ENCODE measurements at places on chromosomes 5 and 9. TPM values are rescaled to one million over a fixed set of nuclear protein-coding genes. Genes with fewer than 3 reads are reported as not detected.
A peak's percentile ranks its signal among the peaks of the same experiment; 100 is the strongest.

GRCh38 chr9:32854271-32854670 lies 70.9 kb downstream of the TMEM215 start:
- no peak for DNase-seq

- no peak for DNase-seq
Measured at GRCh38 chr5:18397891-18398290, 763.6 kb downstream of the TAF11L14 start.

ADAMTS13 gene
- total RNA-seq: 1.0 TPM

IFNA13 gene
- not detected for total RNA-seq

- no peak for DNase-seq
Measured at GRCh38 chr5:176693477-176693851, 46.2 kb downstream of the TSPAN17 start.

GRCh38 chr5:136686192-136686872 lies 321.0 kb upstream of the TRPC7 start:
- peak; percentile 84 for DNase-seq

DNA sequence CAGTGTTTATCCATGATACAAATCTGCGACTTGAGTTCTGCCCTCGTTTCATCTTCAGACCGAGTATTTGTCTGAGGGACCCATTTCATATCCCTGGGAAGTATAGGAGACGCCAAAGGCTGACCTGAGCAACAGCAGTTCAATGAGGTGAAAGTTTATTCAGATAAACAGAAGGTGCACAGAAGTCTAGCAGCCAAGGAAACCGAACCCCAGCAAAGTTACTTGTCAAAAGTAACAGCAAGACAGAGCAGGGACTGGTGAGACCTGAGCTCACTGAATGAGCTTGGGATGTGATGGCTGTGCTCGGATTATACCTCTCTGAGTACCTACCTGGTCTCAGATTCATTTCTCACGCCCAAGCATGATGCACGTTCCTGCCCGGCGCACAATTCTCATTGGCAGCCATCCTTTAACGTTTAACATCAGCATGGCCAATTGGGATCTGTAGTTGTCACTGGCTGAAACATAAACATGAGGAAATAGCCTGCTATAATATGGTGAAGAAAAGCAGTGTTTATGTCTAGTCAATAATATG lies 599 bp downstream of the LYRM7 start:
- peak; percentile 66 for DNase-seq

ADAMTS19 gene
- under 0.01 TPM for total RNA-seq

DNA sequence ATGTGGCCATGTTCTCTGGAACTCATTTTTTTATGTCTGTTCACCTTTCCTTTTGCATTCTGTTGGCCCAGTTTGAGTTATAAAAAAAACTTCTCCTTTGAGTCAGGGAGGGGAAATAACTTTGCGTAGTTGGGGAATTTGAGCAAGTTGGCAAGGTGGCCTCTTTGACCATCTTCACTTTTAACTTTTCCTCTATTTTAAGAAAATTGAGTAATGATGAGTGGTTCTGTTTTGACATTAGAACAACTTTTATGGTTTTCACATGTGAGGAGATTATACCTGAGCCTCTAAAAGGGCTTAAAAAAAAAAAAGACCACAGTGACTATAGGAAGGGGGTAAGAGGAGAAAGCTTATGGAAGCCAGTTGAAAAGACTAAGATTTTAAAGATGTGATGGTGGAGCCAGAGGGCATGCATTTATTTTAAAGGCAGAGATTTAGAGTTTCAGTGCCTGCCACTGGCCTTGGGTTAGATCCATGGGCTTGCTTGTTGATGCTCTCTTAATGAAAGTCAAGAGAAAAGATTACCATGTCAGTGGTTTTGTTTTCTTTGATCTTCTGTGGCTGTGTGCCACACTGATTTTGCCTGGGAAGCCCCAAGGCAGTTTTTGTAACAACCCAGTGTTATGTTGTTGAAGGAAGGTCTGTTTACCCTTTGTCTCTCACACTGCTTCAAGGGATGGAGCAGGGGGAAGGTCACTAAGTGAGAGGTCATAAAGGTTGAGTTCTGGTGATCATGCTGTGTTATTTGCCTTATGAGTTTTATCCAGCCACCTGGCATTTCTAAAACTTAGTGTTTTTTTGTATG lies 219.7 kb upstream of the CD180 start:
- no peak for DNase-seq

GRCh38 chr5:89313044-89313443 lies 430.1 kb upstream of the MEF2C start:
- peak; percentile 95 for DNase-seq

ANKRD34B gene
- total RNA-seq: not detected

EQTN gene
- total RNA-seq: not detected

DNA sequence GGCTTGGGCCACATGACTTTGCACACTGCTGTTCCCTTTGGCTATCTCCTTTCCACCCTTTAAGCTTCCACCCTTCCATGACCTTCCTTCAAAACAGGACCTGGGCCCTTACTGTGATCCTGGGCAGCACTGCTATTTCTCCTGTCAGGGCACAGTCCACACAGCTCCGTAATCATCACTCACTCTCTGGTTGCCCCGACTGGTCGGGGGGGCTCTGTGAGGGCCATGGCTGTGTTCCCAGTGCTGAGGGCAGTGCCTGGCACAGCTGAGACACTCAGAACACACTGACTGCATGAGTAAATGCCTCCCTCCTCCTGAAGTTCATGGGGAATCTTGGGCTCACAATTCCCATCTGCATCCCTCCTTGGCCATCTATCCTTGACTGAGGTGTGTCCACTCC lies 12.2 kb downstream of the TRAF1 start:
- no peak for DNase-seq

RCL1 gene
- 13.2 TPM for total RNA-seq

GRCh38 chr5:178423901-178424809 lies 166.0 kb downstream of the COL23A1 start:
- no peak for DNase-seq

DNA sequence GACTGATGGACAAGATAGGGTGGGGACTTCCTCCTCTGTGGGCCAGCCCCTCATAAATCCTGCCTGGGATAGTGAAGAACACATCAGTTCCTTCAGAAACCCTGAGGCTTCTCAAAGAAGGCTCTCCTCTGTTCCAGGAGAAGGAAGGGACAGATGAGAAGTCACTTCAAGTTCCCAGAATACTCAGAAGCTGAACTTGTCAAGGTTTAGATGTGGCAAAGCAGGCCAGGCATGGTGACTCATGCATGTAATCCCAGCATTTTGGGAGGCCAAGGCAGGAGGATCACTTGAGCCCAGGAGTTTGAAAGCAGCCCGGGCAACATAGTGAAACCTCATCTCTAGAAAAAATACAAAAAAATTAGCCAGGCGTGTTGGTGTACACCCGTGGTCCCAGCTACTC lies 38.5 kb downstream of the STOM start:
- no peak for DNase-seq

- peak; percentile 79 for DNase-seq
Measured at GRCh38 chr5:127925916-127926315, 157.7 kb upstream of the SLC12A2 start.

DNA sequence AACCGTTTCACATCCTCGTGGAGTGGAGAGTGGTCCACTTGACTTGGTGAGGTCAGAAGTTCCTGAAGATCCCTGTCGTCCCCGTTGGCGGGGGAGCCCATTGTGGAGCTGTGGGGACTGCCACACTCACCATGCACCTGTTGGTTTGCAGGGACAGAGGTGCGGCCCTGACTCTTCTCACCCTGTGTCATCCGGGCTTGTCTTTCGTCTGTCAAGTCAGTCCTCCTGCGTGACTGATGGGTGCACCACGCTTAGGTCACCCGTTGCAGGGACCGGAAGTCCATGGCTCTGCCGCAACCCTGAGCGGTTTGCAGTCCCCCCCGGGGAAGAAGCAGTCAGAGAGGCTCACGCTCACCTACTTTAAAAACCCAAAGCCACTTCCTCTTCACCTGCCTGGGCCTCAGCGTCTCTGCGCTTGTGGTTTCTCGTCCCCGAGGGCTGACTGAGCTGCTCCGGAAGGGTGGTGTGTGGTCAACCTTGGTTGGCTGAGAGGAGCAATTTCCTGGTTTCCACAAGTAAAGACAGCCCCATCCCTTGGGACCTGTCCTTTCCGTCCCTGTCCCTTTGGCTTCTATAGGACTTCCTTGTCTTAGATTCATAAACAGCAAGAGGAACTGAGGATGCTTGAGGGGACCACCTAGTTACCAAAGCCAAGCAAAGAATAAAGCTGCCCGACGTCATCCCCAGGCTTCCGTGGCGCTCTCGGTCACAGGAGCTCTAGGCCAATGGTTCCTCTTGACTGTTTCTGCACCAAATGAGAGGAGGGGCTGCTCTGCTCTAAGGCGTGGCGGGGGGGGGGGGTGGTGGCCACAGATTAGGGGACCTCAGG lies 53.2 kb downstream of the USP20 start:
- DNase-seq: no peak

DNA sequence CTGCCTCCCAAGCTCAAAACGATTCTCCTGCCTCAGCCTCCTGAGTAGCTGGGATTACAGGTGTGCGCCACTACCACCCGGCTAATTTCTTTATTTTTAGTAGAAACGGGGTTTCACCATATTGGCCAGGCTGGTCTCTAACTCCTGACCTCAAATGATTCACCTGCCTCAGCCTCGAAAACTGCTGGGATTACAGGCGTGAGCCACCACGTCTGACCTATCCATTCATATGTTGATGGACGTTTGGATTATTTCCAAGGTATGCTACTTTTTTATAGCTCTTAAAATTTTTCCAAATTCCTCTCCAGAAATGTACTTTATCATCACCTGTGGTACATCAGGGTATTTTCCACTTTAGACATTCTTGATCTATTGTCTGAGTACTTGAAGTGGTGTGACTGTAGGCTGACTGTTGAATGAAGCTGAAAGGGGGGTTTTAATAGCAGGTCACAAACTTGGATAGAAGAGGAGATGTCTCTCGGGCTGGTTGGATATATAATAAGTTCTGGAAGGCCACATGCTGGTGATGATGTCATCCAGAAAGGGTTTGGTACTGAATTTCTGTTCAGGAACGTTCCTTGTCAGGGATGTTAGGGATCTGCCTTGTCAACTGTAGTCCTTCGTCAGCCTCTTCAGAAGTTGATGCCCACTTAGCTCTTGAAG lies 7.4 kb downstream of the CTNNA1 start:
- peak; percentile 29 for DNase-seq

CD14 gene
- 3.2 TPM for total RNA-seq

GRCh38 chr9:94643176-94643575 lies 3.9 kb upstream of the FBP1 start:
- no peak for DNase-seq

GKAP1 gene
- total RNA-seq: 0.90 TPM

GPR150 gene
- total RNA-seq: 0.26 TPM

GRCh38 chr5:53994148-53994547 lies 316.2 kb downstream of the ARL15 start:
- peak; percentile 71 for DNase-seq

- no peak for DNase-seq
Measured at GRCh38 chr5:87410931-87411330, 1.8 kb downstream of the CCNH start.

PCDHA4 gene
- 0.77 TPM for total RNA-seq

DNA sequence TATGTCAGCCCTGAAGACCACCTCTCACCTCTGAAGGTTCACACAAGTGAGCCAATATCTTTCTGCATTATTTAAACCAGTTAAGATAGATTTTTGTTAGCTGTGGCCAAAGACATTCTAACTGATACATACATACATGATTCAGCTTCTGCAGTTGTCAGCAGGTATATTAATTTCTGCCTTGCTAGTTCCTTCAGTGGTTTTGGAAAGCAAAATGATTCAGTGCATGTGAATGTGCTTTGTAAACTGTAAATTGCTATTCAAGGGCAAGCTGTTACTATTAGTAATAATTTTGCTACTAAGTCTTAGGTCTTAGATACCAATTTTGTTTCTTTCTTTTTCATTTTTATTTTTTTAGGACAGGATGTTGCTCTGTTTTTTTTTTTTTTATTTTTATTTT lies 89.2 kb upstream of the ERBIN start:
- DNase-seq: peak; percentile 83

TLE4 gene
- total RNA-seq: 10.8 TPM

- peak; percentile 24 for DNase-seq
Measured at GRCh38 chr5:133873449-133873848, 95.0 kb downstream of the C5orf15 start.

ZBTB34 gene
- 6.6 TPM for total RNA-seq

FOXD4L4 gene
- total RNA-seq: under 0.01 TPM

GRCh38 chr9:21357479-21358460 lies 7.1 kb upstream of the IFNA6 start:
- no peak for DNase-seq

DNA sequence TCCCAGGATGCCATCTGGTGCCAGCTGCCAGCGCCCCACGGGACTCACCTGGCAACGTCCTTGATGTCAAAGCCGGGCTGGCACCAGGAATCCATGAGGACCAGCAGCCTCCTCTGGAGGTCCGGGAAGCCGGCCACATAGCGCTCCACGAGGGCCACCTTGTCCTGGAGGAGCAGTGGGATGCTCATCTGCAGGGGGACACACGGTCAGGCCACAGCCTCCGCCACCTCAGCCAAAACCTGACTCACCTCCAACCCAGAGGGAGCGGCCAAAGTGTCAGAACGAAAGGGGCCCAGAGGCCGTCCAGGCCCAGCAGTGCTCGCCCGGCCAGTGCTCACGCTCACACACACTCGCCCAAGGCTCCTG lies 56.5 kb downstream of the EXD3 start:
- DNase-seq: no peak

DNA sequence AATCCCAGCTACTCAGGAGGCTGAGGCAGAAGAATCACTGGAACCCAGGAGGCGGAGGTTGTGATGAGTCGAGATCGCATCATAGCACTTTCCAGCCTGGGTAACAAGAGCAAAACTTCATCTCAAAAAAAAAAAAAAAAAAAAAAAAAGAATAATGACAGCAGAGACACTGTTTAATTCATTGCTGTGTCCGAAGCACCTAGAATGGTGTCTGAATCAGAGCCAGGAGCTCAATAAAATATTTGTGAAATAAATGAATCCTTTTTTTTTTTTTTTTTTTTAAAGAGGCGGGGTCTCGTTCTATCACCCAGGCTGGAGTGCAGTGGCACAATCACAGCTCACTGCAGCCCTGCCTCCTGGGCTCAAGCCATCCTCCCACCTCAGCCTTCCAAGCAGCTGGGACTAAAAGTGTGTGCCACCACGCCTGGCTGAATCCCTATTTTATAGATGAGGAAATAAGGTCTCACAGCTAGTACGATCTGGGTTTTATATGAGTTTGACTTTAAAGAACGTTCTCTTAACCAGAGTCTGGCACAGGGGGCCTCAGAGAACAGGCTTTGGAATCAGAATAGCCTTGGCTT lies 47.8 kb downstream of the THOC3 start:
- peak; percentile 87 for DNase-seq

- DNase-seq: no peak
Measured at GRCh38 chr9:35136866-35137265, 21.2 kb upstream of the ATOSB start.

DNA sequence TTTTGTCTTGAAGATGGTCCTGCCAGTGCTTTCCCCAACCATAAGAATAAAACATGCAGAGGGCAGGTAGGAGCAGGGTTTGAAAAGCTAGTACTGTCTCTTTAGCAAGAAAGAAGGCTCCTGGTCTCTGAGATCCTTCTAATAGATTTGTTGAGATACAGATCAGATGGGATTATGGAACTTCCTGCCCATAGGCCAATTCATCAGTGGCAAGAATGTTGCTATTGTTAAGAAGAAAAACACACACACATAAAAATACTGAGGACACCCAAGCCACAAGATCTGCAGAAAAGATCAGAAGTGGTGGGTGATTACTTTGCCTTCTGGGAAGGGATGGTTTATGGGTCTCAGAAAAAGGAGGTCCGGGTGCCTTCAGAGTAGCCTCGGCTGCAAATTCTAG lies 59.8 kb downstream of the TNC start:
- DNase-seq: no peak

CCDC192 gene
- not detected for total RNA-seq

MTRR gene
- 21.1 TPM for total RNA-seq

Measured in bronchial epithelial cell (primary cell).